Activated B cell treated with CpG ODN at 0.5 μM for 24 hours (primary cell): ENCODE measurements at places on chromosomes 1 and 21. TPM values are rescaled to one million over a fixed set of nuclear protein-coding genes. Genes with fewer than 3 reads are reported as not detected.

DNA sequence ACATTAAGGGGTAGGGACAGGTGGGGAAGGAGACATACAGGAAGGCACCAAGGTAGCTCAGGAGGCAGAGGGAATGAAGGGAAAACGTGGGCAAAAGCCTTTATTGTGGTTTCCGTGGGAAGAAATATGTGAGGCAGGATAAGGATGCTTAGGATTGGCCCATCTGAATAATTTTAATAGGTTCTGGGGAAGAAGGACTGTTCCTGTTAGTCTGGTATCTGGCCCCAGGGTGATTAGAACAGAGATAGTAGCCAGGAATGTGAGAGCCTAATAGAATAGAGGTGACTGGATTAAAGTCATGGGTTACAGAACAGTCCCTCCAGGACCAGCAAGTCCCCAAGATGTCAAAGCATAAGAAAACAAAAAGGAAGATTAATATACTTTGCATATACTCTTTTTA lies 545.2 kb upstream of the CAMK1G start:
- H3K36me3 ChIP-seq: no peaks in the 10 kb centered on the region
- H3K27me3 ChIP-seq: no peaks in the 10 kb centered on the region
- no peak for DNase-seq
- H3K4me3 ChIP-seq: no peak overlapping the region
- H3K4me1 ChIP-seq: peaks cover 1% of the 10 kb centered on the region

DNA sequence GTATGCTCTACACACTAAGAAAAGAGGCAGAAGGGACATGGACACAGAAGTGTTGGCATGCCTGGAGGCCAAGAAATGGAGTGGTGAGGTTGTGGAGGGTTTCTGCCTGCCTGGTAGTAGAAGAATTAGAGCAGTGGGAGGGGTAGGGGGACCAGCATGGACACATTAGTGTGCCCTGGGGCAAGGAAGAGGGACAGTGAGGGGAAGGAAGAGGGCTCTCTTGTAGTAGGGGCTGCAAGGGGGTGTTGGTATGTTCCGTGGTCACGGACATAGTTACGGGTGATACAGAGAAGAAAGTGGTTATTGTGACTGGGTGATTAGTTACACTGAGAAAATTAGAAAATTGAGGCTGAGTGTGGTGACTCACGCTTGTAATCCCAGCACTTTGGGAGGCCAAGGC lies 23.3 kb downstream of the LEMD1 start:
- H3K4me1 ChIP-seq: no peaks in the 10 kb centered on the region
- DNase-seq: no peak
- H3K27ac ChIP-seq: no peak overlapping the region
- no peaks in the 10 kb centered on the region for H3K36me3 ChIP-seq

The FMO2 gene
- total RNA-seq: not detected in 2 replicates

DNA sequence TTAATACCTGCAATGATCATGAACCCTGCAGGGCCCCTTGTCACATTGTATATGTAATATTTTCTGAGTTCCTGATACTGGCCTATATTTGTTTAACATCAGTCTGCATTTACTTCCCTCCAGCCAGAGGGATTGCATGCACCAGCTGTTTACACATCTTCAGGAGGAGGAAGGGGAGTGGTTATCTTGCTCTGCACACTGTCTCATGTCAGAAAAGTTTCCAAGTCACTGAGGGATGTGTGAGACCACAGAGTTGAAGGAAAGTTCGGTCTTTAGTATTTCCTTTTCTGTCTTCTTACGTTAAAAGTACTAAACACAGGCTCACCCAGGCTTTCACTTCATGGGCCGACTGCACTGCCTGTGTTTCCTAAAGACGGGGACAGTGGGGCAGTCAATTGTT lies 574.1 kb downstream of the LMO4 start:
- H3K36me3 ChIP-seq: no peaks in the 10 kb centered on the region
- no peaks in the 10 kb centered on the region for H3K27me3 ChIP-seq
- peak overlapping the region; percentile 47 for H3K27ac ChIP-seq
- peaks cover 19% of the 10 kb centered on the region for H3K4me1 ChIP-seq
- DNase-seq: no peak
- peak overlapping the region; percentile 28 for H3K4me3 ChIP-seq

GRCh38 chr1:61254634-61255357 lies 172.4 kb downstream of the NFIA start:
- no peaks in the 10 kb centered on the region for H3K36me3 ChIP-seq
- DNase-seq: no peak
- H3K4me1 ChIP-seq: peaks cover 12% of the 10 kb centered on the region

DNA sequence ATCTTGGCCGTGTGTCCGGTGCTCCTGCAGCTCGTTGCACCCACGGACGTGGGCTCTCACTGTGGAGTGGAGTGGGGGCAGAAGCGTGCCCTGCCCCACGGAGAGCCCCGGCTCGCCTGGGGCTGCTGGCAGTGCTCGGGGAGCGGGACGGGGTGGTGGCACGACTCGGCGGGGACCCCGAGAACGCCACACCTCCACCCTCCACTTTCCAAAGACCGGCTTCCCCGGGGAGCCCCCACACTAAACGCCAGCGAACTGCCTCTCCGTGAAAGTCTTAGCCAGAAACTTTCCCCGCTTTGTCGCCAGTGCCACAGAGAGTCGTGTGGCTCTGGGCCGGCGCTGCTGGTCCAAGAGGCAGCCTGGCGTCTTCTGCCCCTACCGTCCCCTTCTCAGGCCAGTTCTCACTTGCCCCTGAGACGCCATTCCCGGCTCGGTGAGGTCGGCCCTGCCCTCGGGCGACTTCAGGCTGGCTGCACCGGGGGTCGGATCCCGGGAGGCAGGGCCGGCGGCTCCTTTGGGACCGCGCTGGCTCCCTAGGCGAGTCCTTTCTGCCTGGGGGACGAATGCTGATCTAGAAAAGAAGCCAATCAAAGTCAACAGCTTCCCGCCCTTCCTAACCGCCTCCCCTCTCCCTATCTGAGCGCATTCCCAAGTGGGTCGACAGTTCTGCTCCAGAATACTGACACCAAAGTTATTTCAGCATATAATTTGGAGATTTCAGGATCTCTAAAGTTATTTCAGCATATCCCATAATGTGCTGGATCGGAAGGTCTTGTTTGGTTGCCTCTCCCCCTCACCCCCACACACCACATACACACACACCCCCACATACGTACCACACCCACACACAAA lies 2.6 kb upstream of the SAMD13 start:
- no peak for DNase-seq
- peaks cover 8% of the 10 kb centered on the region for H3K27me3 ChIP-seq
- H3K4me1 ChIP-seq: peaks cover 36% of the 10 kb centered on the region
- H3K27ac ChIP-seq: peak overlapping the region; percentile 74
- peak overlapping the region; percentile 90 for H3K4me3 ChIP-seq
- peaks cover 2% of the 10 kb centered on the region for H3K36me3 ChIP-seq

DNA sequence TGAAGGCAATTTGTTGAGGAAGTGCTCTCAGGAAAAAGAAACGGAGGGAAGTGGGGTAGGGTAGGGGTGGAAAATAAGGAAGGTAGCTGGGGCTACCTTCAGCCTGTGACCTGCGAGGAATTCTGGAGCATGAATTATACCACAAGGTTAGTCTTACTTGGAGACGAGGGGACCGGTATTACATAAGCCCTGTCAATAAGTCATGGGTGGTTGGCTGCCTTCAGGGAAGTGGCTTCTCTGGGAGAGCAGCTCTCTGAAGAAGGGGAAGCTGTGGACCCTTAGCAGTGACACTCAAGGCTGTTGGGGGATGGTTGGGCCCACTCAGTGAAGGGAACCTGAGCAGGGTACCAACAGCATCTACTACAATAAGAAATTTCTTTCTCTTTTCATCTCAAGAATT lies 111.3 kb downstream of the TNFSF18 start:
- no peaks in the 10 kb centered on the region for H3K36me3 ChIP-seq
- peaks cover 17% of the 10 kb centered on the region for H3K4me1 ChIP-seq
- DNase-seq: no peak
- no peak overlapping the region for H3K4me3 ChIP-seq
- no peaks in the 10 kb centered on the region for H3K27me3 ChIP-seq

GRCh38 chr1:70504821-70505193 lies 93.7 kb downstream of the CTH start:
- H3K36me3 ChIP-seq: no peaks in the 10 kb centered on the region
- H3K4me1 ChIP-seq: no peaks in the 10 kb centered on the region
- no peak for DNase-seq

DNA sequence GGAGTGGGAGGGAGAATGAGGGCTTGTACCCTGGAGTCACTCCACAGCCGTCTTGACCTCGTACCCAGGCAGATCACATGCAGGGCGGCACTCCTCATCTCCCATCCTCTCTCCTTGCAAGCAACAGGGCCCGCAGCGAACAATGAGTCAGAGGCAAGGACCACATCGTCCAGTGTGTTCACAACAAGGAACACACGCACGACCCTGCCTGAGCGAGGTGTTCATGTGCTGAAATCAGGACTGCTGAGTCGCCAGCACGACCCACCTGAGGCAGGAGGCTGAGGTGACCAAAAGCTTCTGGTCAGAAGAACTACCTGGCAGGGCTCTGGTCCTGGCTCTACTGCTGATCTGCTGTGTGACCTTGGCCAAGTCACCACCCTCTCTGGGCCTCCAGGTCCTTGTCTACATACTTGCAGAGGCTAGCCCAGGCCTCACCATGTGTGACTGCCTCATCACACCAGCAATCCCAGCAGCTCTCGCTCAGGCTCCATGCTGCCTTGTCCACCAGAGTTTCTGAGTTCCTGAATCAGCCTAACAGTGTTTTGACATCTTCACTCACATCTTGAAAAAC lies 78.0 kb downstream of the SSBP3 start:
- H3K4me1 ChIP-seq: peaks cover 26% of the 10 kb centered on the region
- no peak overlapping the region for H3K27ac ChIP-seq
- H3K4me3 ChIP-seq: no peak overlapping the region
- H3K36me3 ChIP-seq: no peaks in the 10 kb centered on the region

- H3K36me3 ChIP-seq: no peaks in the 10 kb centered on the region
- no peak within 1 kb of the TSS for H3K27ac ChIP-seq
- H3K4me1 ChIP-seq: no peaks in the 10 kb centered on the region
Measured at GRCh38 chr1:223665592-223666312, at the start of gene CAPN8. CAPN8 (minus strand) TSS chr1:223665701; CDS start chr1:223665646, 55 bp downstream.

DNA sequence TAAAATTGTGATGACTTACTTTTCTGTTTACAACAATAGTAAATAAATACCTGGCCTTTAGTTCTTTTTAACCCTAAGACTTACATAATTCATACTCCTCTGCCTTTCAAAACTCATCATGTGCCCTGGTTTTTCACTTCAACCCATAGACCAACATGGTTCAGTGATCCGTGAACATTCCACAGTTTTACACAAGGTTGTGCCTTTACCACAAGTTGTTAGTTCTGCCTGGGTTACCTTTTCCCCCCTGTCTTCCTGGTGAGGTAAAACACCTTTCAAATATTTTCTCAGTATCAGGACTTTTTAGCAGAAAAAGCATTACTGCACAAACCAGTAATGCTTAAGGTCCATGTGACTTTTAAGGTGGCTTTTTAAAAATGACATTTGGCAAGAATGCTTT lies 1466.4 kb downstream of the PLA2G4A start:
- H3K36me3 ChIP-seq: no peaks in the 10 kb centered on the region
- H3K4me3 ChIP-seq: no peak overlapping the region
- DNase-seq: no peak
- H3K27me3 ChIP-seq: no peaks in the 10 kb centered on the region
- H3K4me1 ChIP-seq: no peaks in the 10 kb centered on the region
- no peak overlapping the region for H3K27ac ChIP-seq

GRCh38 chr1:214623430-214623829 lies 20.4 kb downstream of the CENPF start:
- no peaks in the 10 kb centered on the region for H3K36me3 ChIP-seq
- H3K4me1 ChIP-seq: no peaks in the 10 kb centered on the region
- no peak overlapping the region for H3K4me3 ChIP-seq

The TRIM62 gene
- total RNA-seq: 10.1 and 10.9 TPM in 2 replicates

The CCDC18 gene
- 13.4 and 15.9 TPM in 2 replicates for total RNA-seq

The RABGAP1L gene
- 103 and 126 TPM in 2 replicates for total RNA-seq

The LDLRAP1 gene
- total RNA-seq: 8.7 and 10.8 TPM in 2 replicates

DNA sequence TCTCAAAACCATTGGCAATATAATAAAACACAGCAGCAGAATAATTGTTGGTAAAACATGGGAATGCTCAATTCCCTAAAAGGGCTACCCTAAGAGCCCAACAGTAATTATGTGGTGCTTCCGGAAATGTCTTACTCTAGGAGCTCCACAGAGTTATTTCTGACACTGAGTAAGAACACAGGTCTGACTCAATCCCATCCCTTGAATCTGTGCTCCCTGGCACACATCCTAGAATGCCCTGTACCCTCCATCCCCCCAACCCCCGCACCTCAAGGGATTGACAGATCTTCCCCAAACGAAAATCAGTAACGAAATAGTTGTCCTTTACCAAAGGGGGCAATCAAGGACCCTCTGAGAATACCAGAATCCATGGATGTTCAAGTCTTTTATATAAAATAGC lies 71.9 kb downstream of the SMYD2 start:
- no peaks in the 10 kb centered on the region for H3K4me1 ChIP-seq
- no peak for DNase-seq
- H3K36me3 ChIP-seq: no peaks in the 10 kb centered on the region
- H3K4me3 ChIP-seq: no peak overlapping the region
- peaks cover 5% of the 10 kb centered on the region for H3K27me3 ChIP-seq

DNA sequence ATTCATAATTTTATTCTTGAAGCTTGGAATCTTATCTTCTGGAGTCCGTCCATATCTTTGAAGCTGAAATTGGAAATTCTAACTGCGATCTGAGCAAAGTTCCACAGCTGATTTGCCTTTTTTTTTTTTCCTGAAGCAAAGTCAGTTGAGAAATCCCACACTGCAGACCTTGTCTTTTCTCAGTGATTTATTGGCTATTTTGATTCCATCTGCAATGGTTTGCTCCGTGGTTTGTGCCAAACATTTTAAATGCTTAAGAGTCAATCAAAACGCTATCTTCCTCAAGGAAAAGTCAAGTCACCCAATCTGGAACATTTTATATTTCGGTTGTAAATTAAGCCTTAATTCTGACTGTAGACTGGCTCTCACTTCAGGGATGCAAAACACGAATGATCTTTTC lies 88.2 kb upstream of the GRIK1 start:
- no peaks in the 10 kb centered on the region for H3K36me3 ChIP-seq
- no peak overlapping the region for H3K4me3 ChIP-seq
- no peak overlapping the region for H3K27ac ChIP-seq
- H3K4me1 ChIP-seq: no peaks in the 10 kb centered on the region
